Articular chondrocyte of knee joint (primary cell): ENCODE measurements at places on chromosomes 12 and 14. TPM values are rescaled to one million over a fixed set of nuclear protein-coding genes. Genes with fewer than 3 reads are reported as not detected.

The AQP2 gene
- not detected in 2 replicates for total RNA-seq

The PIANP gene
- 0.11 and 0.13 TPM in 2 replicates for total RNA-seq

The RBP5 gene
- not detected in 2 replicates for total RNA-seq

The DHRS2 gene
- 0.13 and 0.22 TPM in 2 replicates for total RNA-seq

The APOF gene
- not detected in 2 replicates for total RNA-seq

The TUBA1A gene
- total RNA-seq = 516 and 528 TPM in 2 replicates

The ATP23 gene
- 6.9 and 9.1 TPM in 2 replicates for total RNA-seq

The TAC3 gene
- not detected in 2 replicates for total RNA-seq

The THTPA gene
- 24.0 and 25.0 TPM in 2 replicates for total RNA-seq

The PZP gene
- total RNA-seq = not detected in 2 replicates

The SLCO1B1 gene
- not detected in 2 replicates for total RNA-seq

The ACADS gene
- 12.8 and 14.4 TPM in 2 replicates for total RNA-seq

The RPGRIP1 gene
- not detected in 2 replicates for total RNA-seq

The CEP128 gene
- 6.4 and 9.3 TPM in 2 replicates for total RNA-seq

The RD3L gene
- not detected in 2 replicates for total RNA-seq

The POTEM gene
- total RNA-seq = not detected in 2 replicates

The SCNN1A gene
- 1.4 and 1.6 TPM in 2 replicates for total RNA-seq

The KERA gene
- total RNA-seq = 0.11 TPM in 1 of 2 replicates, not detected in the other

The RNASE1 gene
- 1.1 TPM in 1 of 2 replicates, not detected in the other for total RNA-seq
